ENCODE measurements at places on chromosomes 1 and 21.

GRCh38 chr1:110524311-110525248, 5.6 kb upstream of the KCNA10 start:
- peak; percentile 57 for DNase-seq

GRCh38 chr1:6245086-6245868, 1.3 kb downstream of the HES3 start:
- DNase-seq, result peak; percentile 93

DNA sequence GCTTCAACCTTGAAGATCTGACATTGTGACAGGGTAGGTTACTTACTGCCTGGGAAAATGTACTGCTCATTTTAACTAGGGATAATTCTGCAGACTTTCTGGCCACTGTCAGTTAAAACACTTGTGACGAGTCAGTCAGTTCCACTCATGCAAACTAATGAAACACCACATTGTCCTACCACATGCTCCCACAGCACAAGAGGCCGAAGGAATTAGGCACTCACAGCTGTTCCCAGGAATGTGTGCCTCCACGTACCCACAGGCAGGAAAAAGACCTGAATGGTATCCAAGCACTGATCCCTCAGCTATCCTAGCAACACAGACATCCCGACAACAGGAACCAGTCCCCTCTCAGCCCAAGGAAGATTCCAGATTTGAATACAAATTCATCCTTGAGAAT, 12.3 kb downstream of the BCAR3 start:
- no peak for DNase-seq

GRCh38 chr1:198627436-198628066, 11.3 kb upstream of the PTPRC start:
- DNase-seq, result no peak

DNA sequence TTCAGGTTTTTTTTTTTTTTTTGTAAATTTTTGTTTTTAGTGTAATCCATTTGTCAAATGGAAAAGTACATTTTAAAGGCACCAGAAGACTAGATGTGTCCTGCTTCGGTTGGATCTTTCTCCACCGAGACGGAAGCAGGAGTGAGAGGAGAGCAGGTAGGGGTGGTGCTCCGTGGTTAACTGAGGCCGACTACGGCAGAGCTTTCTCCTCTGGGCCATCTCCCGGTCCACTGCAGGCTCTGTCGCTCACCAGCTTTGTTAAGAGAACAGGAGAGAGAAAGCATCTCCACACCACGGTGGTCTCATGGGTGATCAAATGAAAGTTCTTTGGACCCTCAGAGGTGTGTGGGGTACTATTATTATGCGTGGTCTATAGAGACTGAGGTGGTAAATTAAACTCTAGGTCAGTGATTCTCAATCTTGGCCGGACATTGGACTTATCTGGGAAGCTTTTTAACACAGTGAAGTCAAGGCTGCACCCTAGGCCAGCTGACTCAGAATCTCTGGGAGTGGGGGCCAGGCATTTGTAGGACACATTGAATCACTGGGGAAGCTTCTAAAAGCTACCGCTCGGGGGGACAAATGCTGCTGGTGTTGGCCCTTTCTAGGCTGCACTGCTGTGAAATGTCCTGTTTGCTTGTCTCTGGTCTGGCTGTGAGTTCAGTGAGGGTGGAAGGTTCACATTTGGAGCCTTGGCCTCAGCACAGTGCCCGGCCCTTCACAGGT, 25.0 kb downstream of the ABCA4 start:
- no peak for DNase-seq

- no peak for DNase-seq
Observed at GRCh38 chr1:3432306-3432705, 22.2 kb upstream of the ARHGEF16 start.

DNA sequence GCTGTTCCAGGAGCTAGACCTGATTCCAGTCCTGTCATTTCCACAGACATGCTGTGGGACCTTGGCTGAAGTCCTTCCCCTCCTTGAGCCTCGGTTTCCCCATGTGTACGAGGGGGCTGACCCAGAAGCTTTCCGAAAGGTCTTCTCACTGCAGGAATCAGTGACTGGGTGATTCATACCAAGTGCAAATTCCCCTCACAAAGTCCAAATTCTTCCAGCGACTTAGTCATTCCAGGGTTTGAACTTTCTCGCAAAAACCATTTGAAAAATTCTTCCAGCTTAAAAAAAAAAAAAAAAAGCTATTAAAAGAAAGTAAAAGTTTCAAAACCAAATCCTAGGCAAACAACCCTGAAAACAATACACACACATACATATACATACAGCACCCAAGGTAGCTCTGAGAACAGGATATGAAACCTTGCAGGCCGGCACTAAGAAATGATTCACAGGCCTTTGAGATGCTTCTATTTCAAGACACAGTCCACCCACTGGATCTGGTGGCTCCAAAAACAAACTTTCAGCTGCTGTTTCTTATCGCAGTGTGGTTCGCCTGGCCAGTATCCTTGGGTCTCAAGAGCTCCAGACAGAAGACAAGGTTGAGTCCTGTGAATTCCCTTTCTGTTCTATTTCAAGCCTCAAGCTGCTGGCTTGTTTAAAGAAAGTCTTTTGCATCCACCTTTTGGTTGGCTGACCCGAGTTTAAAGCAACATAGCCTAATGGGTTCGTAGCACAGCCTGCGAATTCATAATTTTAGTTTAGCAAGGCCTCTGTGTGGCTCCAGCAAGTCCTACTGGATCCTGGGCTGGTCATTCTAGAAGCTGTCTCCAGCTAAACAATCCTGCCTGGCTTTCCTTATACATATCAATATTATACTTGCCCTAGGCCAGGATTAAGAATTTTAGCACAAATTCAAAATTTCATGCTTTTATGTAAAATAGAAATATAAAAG, 18.0 kb upstream of the ID3 start:
- no peak for DNase-seq

DNA sequence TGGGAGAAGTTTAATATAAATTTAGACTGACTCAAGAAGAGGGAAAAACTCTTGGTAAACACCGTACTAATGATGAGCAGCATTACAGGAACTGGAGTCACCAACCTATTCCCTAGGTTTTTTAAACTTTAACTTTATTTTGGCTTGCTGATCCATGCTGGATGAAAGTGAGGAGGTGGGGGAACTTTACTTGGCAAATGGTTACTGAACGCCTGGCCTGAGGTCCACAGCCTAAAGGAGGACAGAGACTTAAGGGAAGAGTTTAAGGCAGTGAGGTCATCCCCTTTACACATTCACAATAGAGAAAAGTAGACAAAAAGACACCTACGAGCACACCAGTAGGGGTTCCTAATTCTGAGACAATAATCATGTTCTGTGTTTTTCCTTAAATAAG, 25.6 kb upstream of the A3GALT2 start:
- no peak for DNase-seq

DNA sequence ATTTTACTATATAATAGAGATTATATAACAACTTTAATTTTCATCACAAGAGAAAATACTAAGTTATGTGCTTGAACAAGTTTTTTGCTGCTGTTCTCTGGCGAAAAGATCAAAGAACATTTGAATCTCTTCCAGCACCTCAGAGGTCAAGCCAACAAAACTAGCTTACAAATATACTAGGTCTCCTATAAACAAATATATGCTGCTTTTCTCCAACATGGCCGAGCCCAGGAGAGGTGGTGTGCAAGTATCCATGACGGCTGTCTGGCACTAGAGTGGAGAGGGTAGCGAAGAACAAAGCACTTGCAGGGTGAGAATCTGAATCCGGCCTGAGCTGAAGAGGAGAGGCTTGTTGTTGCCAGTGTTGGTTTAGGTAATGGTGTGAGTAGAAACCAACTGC, 7.5 kb upstream of the FMO3 start:
- no peak for DNase-seq

DNA sequence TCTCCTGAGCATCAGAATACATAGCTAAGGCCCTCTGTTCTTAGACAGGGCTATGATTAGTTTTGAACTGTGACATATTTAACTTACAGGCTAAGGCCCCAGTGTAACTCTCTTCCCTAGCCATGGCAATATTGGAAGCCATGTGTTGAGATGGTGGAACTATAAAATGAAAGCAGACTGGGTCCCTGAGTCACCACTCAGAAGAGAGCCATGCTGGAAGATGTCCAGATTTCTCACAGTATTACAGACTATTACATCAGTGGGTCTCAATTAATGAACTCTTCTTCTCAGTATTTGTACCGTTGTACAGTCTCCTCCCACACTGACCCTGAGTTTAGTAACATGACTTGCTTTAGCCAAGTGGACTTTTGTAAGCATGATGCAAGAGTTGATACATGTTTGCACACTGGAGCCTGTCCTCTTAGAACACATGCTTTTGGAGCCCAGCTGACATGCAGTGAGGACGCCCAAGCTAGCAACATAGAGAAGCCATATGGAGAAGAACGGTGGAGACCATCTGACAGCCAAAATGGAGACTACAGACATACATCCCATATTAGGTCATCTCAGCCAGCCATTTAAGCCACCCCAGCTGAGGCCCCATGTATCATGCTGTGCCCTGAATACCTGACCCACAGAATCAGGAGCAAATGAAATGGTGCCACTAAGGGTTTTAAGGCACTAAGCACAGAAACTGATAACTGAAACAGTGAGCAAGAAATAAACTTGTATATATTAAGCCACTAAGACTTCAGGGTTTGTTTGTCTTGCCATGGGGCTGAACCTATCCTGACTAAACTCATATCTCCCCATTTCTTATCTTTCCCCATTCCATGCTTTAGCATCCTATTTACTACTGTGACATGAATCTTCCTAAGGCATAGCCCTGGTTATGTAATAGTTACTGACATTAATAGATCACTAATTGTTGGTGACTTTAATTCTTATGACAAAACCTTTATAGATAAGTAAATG, 24.4 kb downstream of the TBX15 start:
- no peak for DNase-seq

DNA sequence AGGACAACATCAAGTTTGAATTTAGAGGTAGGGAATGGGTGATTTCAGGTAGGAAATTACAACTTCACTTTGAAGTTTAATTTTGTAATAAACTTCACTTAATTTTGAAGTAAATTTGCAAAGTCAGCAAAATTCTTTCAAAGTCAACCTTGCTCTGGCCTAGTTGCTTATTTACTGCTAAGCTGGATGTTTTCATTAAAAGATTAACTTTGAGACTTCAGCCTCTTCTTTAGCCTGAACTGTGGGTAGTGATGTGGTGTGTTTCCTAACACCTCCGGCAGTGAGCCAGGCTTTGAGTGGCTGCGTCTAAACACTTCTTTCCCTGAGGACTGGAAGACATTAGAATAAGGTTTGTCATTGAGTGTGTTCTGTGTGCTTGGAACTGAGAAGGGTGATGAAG, at the start of gene HAO2:
HAO2 (plus strand) TSS at position 232 of the 400 bp plus-strand sequence. CDS start 12,301 bp downstream, outside the sequence.
- DNase-seq, result no peak

DNA sequence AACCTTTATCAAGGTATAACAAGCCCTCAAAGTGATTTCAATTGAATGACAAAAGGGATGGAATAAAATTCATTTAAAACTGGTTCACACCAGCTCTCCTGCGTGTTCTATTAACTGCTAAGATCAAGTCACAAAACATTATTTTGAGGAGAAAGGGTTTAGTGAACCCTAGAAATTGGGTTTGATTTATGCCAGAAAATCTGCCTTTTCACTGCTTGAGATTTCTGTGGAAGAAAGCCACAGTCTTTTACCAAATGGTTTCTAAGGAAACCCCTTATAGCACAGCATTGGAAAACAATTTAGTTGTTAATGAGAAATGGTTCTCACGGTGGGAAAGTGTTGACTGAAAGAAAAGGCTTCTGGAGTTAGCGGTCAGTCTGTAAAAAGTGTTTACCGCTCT, 43.6 kb upstream of the DPH5 start:
- no peak for DNase-seq

DNA sequence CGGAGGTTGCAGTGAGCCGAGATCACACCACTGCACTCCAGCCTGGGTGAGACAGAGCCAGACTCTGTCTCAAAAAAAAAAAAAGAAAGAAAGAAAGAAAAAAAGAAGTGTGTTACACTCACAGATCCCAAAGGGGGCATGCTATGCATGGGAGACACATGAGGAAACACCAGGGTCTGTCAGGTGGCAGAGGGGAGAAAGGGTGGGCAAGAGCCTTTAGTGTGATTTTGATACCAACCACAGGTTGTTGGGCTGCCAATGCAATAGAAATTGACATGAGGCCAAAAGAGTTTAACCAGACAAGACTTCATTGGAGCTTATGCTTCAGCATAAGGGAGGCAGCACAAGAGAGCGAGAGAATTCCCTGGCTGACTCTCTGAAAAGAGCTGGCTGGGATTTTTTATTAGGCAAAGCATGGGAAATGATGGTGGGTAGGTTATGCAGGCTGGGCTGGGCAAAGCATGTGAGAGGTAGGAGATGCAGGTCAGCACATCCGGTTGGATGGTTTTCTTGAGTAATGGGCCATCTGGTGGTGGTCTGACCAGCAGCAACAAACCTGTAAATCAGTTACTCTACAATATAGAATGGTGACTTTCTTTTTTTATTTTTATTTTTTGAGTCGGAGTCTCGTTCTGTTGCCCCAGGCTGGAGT, 11.7 kb upstream of the EXTL1 start:
- no peak for DNase-seq

GRCh38 chr1:156448134-156448967, 52.2 kb downstream of the MEF2D start:
- no peak for DNase-seq

DNA sequence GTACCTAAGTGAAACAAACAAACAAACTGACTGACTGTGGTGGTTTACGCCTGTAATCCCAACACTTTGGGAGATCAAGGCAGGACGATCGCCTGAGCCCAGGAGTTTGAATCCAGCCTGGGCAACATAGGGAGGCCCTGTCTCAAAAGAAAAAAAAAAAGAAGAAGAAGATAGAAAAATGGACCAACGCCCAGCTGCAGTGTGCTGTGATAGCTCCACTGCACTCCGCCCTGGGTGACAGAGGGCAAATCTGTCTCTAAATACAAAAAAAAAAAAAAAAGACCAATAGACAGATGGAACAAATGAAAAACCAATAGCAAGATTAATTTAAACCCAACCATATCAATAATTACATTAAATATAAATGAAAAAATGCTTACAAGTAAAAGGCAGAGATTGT, 13.9 kb downstream of the AKR7A3 start:
- DNase-seq, result no peak

GRCh38 chr1:221939607-221940006, 197.7 kb upstream of the DUSP10 start:
- DNase-seq, result peak; percentile 73

DNA sequence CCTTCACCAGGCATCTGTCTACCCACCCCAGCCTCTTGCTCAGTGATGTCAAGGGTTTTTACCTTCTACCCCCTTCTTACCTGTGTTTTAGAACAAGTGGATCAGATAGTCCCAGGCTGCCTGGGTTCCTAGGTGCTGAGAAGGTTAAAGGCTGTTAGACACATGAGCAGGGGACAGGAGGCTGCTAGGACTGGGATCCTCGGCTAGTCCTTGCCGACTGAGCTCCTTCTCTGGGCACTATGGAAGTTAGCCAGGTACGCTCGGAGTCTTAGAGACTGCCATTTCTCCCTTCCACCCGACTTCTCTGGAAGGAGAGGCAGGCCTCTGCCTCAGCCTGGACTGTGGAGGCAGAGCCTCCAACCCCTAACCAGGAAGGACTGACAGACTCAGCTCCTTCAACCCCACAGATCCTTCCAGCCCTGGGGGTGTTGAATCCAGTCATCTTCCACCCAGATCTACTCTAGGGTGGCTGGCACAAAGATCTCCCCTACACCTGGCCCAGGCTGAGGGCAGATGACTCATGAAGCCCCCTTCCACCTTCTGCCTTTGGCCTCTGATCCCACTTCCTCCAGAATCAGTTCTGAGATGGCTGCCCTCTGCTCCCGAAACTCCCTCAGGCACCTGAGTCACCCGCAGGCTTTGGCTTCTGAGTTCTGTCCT, at the start of gene DYNLT4:
DYNLT4 (minus strand) TSS at position 648 of the 660 bp plus-strand sequence. CDS start 683 bp downstream, outside the sequence.
- DNase-seq, result no peak

GRCh38 chr1:9249534-9250410, 15.2 kb downstream of the H6PD start:
- DNase-seq, result no peak

- DNase-seq, result no peak
Observed at GRCh38 chr1:189374816-189375215, 1102.8 kb downstream of the BRINP3 start.

All from NCI-H2081 (cell line).